Omental fat pad (tissue), 4 donors: ENCODE measurements at places on chromosomes 11 and 22. TPM values are rescaled to one million over a fixed set of nuclear protein-coding genes. Genes with fewer than 3 reads are reported as not detected.
A peak's percentile ranks its signal among the peaks of the same experiment; 100 is the strongest.

Gene TRMU
- 21.5 TPM for total RNA-seq

Gene ZNRF3
- total RNA-seq: 7.7 TPM

Gene RIBC2
- total RNA-seq: not detected

Gene CHRM4
- not detected for total RNA-seq

Gene CASP1
- total RNA-seq: 12.1 TPM

Gene RAB38
- not detected for total RNA-seq

Gene OPCML
- total RNA-seq: not detected

Gene CARD18
- total RNA-seq: not detected

Gene UBQLNL
- total RNA-seq: 0.19 TPM

Gene FAM227A
- total RNA-seq: 0.24 TPM

- DNase-seq: no peak
Observed at GRCh38 chr11:78054971-78055370, 8.7 kb upstream of the THRSP start.

DNA sequence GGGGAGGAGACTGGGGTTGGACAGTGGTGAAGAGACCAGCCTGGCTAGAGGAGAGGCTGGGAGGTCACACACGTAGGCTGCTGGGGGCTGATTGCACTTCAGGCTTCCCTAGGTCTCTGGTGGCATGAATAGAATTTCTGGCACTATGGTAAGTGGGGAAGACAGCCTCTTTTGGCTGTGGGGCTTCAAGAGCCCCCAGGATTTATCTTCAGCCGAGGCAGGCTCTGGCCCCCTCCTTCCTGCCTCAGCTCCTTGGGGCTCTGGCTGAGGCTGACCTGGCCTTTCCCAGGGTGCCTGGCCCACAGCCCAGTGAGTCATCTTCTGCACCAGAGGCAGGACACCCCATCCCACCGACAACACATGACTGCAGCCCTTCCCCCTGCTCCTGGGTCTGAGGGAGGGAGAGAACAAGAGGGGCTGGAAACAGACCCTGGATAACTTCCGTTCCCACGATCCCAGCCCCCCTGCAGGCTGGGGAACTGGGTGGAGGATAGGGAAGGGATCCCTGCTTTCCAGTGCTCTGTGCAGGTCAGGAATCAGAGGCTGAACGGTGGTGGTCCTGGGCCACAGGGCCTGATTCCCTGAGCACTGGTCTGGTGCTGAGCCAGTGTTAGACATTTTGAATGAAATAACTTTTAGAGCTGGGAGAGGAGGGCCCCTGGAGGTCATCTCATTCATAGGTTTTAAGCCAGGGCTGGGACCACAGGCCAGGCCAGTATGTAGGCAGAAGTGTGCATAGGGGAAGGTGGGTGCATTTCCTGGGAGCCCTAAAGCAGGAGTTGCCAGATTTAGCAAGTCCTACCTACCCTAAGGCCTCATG is 26.5 kb downstream of the ARHGEF17 start:
- peak; percentile 89 for DNase-seq

DNA sequence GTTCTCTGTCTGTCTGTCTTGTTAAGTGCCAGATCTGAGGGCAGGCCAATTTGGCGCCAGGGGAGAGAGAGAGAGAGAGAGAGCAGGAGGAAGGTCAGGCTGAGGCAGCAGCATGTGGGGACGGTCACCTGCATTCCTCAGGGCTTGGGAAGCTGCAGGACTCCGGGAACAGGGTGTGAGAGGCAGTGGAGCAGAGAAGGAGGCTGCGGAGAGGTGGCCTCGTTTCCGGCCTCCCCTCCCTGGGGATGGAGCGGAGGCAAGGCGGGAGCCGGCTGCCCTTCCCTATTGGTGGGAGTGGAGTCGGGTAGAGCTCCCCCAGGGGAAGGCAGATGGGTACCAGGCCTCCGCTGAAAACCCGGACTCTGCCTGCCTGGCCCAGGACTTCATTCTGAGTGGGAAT is 9.7 kb downstream of the CLMP start:
- no peak for DNase-seq

GRCh38 chr11:46279126-46280099 is 2.0 kb downstream of the CREB3L1 start:
- no peak for DNase-seq

- DNase-seq: no peak
Observed at GRCh38 chr22:48245196-48245485, 1482.7 kb downstream of the TBC1D22A start.

DNA sequence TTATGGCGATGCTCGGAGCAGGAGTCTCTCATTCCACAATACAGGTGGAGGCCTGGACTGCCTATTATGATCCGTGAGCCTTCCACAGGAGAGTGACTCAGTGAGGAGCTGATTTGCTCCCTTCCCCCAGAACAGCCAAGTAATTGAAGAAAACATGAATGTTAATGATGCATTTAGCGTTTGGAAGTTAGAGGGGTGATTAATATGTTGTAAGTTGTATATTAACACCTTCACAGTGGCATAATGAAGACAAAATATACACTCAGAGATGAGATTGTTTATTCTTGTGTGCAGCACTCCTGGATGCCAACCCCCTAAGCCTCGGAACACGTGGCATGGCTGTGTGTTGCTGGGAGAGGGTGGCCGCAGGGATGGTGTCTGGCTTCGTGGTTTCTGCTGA is 98.6 kb downstream of the GRIK4 start:
- DNase-seq: no peak

GRCh38 chr11:130737866-130738431 is 178.3 kb downstream of the SNX19 start:
- no peak for DNase-seq

DNA sequence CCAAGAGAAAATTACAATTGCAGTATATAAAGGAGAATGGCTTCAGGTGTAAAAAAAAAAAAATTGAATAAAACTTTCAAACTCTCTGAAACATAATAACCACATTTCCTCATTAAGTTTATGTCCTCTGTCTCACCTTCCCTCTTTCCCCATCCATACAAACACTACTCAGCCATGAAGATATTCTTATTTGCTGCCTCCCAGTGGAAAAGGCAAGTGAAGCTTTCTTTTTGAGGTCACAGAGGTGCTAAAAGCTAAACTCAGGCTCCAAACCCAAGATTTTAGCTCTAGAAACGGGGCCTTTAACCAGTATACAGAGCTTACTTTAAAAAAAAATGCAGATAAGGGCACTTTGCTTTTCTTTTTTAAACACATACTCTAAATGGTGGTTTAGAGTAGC is 1568.5 kb downstream of the FAM181B start:
- no peak for DNase-seq

DNA sequence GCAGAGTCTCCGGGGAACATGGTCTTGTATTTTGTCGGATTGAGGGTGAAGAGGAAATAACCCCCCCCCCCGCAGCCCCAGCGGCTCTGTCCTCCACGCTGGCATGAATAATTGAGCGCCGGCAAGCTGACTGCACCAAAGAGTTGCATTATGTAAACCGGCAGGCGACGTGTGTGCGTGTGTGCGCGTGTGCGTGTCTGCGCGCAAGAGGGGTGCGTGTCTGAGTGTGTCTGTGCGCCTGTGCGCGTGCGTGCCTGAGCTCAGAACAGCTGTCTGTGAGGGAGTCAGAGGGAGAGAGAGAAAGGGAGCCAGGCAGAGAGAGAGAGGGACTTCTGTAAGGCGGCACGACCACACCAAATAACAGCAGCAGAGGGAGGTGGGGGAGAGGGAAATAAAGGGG is 94.4 kb downstream of the SCN3B start:
- no peak for DNase-seq

DNA sequence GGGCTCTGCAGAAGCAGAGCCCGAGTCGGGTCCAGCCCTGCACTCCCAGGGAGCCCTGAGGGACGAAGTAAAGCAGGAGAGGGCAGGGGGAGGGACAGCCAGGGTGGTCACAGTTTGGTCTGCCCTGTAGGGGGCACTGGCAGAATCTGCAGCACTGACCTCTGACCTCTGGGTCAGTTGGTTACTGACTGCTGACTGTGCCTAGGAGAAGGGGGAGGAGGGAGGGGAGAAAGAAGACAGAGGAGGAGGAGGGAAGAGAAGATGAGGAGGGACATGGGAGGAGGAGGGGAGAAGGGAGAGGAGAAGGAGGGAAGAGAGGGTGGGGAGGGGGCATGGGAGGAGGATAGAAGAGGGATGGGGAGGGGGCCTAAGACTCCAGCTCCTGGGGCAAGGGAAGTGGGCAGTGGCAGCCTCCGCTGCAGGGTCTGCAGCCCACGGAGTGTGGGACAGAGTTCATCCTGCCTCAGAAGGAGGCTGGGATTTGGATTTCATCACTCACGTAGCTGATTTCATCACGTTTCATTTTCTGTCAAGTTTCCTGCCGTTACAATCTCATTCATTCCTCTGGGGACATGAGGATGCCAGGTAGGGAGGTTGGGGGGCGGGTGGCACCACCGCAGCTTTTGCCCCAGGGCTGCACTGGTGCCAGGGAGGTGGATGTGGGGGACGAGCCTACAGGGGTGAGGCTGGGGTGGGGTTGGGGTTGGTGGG is 55.2 kb downstream of the FLRT1 start:
- no peak for DNase-seq

- no peak for DNase-seq
Observed at GRCh38 chr11:115456019-115456418, 48.2 kb downstream of the CADM1 start.

GRCh38 chr11:23124996-23125395 is 264.7 kb upstream of the CCDC179 start:
- no peak for DNase-seq
